ENCODE measurements at places on chromosomes 1 and 21.

- DNase-seq = no peak
Measured at GRCh38 chr1:48062353-48062752, 65.2 kb upstream of the TRABD2B start.

DNA sequence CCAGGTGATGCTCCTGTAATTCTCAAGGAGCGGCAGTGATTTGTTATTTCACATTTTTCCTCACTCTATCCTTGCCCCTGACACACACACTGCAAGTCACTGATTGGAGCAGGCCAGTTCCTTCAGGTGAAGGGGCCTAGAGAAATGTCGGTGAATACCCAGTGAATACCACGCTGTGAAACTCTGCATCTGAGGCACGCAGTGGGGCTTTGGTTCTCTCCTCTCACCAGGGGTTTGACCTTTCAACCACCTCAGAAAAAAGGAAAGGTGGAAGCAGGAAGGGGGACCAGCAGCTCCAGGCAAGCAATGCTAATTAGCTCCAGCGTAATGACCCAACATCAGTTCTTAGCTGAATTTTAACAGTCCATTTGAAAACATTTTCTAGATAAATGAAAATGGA, 532 bp upstream of the FAM177B start:
- DNase-seq = no peak

- DNase-seq = no peak
Measured at GRCh38 chr1:22953740-22954141, 18.9 kb downstream of the LACTBL1 start.

DNA sequence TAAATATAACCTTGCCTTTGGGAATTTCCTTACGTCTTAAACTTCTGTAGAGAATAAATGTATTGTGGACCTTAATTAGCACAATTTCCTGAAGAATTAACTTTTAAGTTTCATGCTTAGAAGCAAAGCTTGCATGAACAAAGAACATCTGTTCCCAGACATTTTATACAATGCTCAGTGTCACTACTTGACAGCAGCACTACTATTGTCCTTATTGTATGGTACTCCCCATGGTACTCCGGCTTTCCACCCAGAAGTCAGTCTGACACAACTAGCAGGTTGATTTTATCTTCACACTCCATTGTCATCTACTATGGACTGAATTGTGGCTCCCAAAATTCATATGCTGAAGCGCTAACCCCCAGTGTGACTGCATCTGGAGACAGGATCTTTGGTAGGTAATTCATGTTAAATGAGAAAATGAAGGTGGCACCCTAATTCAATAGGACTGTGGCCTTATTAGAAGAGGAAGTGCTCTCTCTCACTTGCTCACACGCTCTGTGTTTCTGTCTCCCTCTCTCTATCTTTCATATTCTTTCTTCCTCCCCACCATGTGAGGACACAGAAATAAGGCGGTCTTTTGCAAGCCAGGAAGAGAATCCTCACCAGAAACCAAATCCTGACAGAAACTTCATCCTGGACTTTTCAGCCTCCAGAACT, 10.7 kb upstream of the OR2B11 start:
- DNase-seq = no peak

DNA sequence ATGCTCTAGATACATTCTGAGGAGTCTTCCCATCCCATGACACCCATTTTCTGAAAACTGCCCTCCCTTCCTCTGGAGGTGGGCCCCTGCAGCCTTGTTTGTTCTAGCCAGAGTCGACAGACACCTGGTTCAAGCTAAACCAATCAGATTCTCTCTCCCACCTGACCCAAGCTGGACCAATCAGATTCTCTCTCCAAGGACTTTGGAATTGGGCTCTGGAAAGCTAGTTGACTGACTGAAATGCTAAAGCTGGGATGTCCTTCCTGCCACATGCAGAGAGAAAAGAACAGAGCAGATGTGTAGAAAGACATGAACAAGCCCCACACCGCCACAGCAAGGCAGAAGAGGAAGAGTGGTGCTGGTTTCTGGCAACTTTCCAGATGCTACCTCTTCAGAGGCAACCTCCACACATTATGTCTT, 24.6 kb downstream of the ASAP3 start:
- no peak for DNase-seq

- no peak for DNase-seq
Measured at GRCh38 chr1:32125313-32125712, 17.5 kb downstream of the KPNA6 start.

DNA sequence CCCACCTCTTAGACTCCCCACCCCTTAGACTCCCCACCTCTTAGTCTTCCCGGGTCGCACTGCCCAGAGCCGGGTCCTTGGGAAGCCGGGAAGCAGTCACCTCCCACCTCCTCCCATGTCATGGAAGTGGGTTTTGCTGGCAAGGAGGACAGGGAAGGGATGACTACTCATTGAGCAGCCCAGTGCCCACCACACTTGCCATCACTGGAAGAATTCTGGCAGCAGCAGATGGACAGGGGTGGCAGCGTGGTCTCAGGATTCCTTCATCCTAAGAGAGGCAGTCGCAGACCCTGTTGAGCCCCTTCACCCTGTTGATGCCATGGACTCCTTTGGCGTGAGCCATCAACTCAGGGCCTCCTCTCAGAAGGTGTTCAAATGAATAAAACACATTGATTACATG, 140.8 kb downstream of the PGBD5 start:
- no peak for DNase-seq

DNA sequence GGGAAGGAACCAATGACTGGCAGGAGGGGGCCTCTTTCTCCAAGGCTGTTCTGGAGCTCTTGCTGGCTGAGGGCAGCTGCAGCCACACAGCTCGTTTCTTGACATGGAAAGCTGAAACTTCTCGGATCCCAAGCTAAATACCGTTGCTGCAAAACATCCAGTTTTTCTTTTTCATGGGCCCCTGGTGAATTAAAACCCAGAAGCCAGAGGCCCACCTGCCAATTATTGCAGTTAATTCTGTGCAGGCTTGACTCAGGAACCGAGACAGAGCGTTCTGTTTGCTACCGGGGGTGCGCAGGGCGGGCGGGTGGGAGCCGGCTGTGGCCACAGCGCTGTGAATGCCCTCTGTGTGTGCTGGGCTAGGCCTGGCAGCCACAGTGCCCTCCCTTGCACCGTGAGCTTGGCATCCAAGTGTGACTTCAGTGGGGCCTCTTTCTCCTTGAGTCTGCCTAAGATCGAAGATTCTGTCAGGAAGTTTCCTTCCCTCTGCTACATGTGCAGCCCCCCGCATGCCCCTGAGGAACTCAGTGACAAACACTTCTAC, 19.9 kb upstream of the KCNE2 start:
- DNase-seq = no peak

DNA sequence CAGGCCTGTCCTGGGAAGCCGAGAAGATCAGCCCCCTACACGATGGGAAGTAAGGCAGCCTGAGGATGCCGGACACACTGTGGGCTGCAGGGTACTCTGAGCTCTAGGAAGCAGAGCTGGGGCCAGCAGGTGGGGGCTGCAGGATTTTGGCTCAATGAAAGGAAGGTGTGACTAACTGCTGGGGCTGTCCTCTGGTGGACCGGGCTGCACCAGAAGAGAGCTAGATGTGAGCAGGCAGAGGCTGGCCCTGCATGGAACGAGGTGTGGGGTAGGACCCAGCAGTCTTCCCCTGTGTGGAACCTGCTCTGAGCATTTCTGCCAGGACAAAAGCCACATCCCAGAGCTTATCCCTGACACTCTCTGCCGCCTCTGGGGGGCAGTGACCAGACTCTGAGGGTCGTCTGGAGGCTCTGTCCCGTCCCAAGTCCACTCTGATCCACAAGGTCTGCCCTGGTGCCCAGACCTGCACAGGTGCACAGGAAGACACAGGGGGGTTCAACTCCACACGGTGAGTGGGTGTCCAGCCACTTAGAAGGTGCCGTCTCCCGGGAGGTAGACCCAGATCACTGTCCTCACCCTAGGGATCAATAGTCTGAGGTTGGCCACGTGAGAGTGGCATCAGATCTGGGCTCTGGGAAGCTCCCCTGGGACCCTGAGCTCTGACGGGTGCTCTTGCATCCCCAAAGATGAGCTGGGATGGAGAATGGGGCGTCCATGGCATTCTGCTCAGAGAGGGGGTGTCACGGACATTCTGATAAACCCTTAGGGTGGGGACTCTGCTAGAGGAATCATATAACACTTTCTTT, 187.6 kb upstream of the VAMP3 start:
- no peak for DNase-seq

DNA sequence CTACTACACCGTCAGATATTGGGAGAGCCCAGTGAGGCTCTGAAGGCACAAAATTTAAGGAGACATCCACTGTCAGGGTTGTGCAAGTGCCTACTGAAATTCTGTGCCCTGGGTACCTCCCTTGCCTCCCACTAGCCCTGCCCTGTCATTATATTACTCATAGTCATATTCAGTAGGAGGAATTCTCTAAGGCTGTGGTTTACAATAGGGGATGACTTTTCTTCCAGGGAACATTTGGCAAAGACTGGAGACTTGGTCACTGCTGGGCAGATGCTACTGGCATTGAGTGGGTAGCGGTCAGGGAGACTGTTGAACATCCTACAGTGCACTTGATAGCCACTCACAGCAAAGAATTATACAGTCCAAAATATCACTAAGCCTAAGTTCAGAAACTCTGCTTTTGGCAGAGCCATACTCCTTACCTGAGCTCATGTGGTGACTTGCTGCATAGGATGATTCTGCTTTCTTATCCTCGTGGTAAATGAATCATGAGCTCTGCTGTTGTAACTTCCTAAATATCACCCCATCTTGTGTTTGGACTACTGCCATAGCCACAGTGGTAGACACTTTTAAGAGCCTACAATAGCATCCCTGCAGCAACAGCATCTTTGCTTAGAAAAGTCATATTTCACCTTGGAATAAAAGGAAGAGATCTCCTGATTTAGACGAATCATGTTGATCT, 563.4 kb upstream of the PLXNA2 start:
- DNase-seq = no peak

GRCh38 chr1:8962812-8963530, 17.3 kb downstream of the CA6 start:
- no peak for DNase-seq

- no peak for DNase-seq
Measured at GRCh38 chr1:221015159-221015790, 136.0 kb downstream of the HLX start.

GRCh38 chr1:33180226-33180910, 1.5 kb downstream of the TRIM62 start:
- peak; percentile 70 for DNase-seq

- no peak for DNase-seq
Measured at GRCh38 chr21:41731081-41731480, 35.8 kb downstream of the RIPK4 start.

DNA sequence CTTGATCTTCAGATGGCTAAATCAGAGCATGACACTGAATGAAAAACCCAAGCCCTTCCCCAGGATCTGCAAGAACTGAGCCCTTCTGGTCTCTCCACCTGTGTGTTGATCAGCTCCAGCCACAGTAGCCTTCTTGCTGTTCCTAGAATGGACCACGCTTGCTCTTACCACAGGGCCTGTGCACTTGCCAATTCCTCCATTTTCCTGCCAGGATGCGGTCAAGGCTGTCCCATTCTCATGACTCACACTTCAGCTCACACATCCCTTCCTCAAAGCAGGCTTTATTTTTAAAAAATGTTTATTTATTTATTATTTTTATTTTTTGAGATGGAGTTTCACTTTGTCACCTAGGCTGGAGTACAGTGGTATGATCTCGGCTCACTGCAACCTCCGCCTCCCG, 43.6 kb upstream of the GRHL3 start:
- DNase-seq = no peak

GRCh38 chr21:36791695-36792470, 93.0 kb downstream of the SIM2 start:
- no peak for DNase-seq

DNA sequence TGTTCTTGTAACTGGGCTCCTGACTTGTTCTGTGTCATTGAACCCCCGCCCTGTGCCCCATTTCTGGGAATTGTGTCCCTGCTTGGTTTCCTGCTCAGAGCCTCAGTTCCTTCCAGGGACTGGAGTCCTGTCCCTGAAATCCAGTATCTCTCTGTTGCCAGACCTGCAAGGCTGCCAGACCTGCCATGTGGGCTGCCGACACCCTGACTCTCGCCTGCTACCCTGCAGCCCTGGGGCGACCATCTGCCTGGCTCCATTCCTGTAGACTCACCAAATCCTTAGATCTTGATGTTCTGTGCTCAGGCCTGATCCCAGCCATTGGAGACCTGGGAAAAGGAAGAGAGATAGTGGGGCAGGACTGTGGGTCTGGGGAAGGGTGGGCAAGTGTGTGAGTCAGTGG, 383.3 kb upstream of the PROX1 start:
- DNase-seq = no peak

GRCh38 chr1:169105434-169106094, 926 bp upstream of the ATP1B1 start:
- DNase-seq = peak; percentile 43

- no peak for DNase-seq
Measured at GRCh38 chr1:4053774-4054173, 153.7 kb upstream of the C1orf174 start.

GRCh38 chr1:1309251-1310108, 1.1 kb downstream of the PUSL1 start:
- no peak for DNase-seq

DNA sequence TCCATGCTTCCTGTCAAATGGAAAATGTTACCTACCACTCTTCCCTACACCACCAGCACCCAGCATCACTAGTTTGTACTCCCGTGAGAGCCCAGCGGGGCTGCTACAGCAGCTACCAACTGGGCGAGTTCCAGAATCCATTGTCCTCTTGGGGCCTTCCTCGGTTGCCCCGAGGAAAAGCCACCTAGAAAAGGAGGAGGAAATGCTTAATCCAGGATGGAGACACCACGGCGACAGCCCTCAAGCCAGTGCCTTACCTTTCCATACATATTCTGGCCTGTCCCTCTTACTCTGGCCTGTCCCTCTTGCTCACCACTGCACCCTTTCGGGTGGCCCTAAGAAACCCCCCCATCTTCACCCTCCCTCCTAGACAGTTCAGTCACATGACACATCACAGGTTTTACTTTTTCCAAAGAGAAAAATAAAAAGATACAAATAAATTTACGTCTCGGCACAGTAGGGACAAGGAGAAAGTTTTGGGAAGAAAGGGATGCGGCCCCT, 478 bp downstream of the RIT1 start:
- DNase-seq = no peak

DNA sequence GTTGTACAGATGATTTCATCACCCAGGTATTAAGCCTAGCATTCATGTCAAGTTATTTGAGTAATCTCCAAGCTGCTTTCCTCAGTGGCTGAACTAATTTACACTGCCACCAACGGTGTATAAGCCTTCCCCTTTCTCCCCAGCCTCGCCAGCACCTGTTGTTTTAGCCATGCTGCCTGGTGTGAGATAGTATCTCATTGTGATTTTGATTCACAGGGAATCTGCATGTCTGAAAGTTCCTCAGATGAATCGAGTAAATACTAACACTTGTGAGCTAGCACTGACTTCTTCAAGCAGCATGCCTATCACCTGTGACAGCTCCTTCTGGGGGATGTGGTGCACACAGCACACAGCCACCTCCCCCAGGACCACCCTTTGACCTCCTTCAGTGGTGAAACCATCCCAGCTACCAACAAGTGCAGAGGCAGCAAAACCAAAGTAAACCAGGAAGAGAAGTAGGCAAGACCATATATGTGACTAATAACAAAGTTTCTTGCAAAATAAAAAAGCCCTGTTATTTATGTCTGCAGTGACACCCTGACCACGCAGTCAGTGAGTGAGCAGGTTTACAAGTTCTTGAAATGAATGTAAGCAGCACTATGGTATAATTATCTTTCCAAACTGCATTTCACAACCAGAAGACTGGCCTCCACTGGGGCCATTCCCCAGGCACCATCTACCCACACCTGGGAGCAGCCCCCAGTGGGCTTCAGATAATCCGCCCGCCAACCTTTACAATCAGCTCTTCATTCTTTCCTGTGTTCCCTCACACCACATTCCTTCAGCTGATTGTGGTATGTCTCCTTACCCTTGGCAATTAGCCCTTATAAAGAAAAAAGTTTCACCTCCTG, 173.8 kb downstream of the ETS2 start:
- no peak for DNase-seq

Measured in mesothelial cell of epicardium (in vitro differentiated cells).